GM20000 (cell line): ENCODE measurements at places on chromosomes 7 and 10.
A peak's percentile ranks its signal among the peaks of the same experiment; 100 is the strongest.

DNA sequence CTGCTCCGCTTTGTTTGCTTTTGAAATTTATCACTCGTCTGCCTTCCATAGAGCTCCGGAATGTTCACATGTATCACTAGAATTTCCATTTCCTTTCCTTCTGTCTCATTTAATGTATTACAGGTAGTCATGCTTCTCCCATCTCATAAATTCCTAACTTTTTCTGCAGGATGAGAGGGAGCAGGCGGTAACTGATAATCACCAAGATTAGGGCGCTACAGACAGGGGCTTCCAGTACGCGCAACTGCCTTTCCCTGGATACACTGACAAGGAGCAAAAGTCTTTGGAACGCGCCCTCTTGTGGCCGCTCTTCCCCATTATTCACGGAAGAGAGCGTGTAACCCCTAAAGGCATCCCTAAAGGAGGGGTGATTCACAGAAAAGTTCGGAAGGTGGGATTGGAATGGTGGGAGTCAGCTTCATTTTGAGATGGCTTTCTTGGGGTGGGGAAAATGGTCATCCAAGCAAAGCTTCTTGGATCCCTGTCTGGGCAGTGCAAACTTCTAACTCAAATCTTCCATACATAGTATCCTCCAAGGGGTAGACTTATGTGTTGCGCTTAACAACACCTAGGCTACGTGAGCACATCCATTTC lies 6.5 kb downstream of the INHBA start:
- peak; percentile 41 for DNase-seq

GRCh38 chr10:126094537-126094936 lies 198.2 kb downstream of the FANK1 start:
- DNase-seq: no peak

DNA sequence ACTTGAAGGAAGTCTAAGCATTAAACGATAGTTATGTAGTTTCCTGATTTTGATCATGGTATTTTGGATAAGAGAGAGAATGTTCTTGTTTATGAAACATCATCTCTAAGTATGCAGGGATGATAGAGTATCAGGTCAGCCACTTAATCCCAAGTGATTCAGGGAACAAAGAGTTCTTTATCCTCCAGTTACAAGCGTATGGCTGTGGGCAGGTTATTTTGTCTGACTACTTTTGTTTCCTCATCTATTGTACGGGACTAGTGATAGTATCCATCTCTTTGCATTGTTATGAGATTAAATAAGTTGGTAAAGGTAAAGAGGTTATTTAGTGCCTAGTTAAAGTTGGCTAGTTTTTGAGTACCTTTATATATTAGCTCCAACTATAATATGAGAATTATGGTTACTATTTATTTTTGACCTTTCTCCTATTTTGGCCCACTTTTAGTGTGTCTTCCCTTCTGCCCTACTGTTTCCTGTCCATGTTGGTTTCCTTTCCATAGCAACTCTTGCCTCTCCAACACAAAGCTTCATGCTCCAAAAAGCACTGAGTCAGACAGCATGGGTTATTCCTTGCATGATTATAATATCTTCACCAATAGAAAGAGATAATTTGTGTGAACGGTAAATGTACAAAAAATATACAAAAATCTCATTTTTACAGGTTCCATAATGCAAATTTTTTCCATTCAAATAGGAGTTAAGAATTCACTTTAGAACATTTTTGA lies 65.4 kb downstream of the SP8 start:
- no peak for DNase-seq

DNA sequence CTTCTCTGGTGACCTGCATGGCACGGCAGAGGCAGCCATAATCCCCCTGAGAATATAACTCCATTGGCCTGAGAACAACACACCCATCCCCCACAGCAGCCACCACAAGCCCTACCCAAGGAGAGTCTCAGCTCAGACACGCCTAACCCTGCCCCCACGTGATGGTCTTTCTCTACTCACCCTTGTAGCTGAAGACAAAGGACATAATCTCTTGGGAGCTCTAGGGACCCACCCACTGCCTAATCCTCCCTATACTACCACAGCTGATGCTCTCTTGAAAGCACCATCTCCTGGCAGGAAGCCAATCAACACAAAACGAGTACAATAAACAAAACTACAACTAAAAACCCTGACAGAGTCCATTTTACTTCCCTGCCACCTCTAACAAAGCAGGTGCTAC lies 30.7 kb upstream of the HPSE2 start:
- DNase-seq: no peak

DNA sequence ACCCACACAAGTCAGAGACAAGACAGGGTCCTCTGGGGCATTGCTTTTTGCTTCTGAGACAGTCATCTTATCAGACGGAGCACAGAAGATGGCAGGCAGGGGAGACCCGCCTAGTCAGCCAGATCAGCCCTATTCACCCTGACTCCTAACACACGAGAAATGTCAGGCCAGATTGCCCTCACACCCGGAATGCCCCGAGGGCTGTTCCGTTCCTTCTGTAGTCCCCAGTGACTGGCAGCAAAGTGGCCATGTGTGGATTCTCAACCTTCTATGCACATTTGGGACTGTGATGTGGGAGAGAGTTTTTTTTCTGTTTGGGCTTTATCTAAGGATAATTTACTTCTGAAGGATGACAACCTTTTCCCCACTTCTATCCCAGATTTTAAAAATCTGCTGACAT lies 35.5 kb upstream of the TBX20 start:
- DNase-seq: no peak

GRCh38 chr7:12625836-12626235 lies 55.3 kb downstream of the SCIN start:
- DNase-seq: no peak

- DNase-seq: no peak
These were observed 7.1 kb upstream of the RBM20 start for GRCh38 chr10:110636932-110637557.

GRCh38 chr10:49322371-49323170 lies 23.6 kb downstream of the C10orf71 start:
- no peak for DNase-seq

GRCh38 chr7:132996581-132997242 lies 85.2 kb downstream of the CHCHD3 start:
- no peak for DNase-seq

- no peak for DNase-seq
These were observed 41.4 kb downstream of the LOXL4 start for GRCh38 chr10:98226508-98227144.

DNA sequence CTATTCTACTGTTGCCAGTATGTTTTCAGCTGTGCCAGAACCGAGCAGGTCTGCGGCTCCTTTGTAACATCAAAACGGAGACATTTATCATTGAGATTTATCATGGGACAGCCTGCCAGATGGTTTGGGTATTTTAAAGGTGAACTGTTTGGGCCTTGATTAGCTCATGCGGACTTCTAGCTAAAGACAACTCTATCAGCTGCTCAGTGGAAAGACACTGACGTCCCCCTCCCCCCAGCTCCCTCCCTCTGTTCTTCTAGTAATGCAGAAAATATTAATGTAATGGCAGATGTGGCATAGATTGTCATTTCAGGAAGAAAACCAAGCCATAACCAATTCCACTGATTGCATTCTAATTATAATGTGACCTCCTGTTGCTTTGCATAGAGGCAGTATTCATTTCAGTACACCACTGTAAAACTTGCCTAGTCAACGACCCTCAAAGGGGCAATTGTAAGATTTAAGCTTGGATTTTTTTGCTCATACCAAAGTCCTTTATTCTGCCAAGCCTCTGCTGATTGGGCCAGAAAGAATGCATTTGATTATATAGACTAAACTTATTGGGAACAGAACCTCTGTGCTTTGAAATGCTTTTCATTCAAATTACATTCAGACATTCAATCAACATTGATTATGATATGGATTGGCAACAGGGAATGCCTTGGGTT lies 966.8 kb downstream of the LRMDA start:
- DNase-seq: no peak

DNA sequence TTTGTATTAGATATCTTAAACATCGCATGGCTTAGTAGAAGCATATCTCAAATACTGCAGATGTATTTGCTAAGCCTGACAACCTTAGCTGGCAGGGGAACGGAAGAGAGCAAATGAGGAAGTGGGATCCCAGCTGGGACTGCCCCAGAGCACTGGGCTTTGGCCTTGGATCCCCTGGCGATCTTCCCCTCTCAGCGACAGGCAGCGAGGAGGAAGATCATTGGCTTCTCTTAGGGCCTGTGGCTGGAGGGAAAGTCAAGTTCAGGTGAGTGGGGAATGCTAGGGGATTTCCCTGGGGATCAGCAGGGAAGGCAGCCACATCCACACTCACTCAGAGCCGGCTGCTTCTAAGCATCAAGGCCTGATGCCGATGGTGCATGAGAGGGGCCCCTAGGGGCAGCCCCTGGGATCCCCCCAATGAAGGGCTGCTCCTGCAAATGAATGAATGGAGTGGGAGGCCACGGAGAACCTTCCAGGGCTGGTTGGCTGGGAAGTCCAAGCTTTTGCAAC lies 42.0 kb downstream of the LYZL2 start:
- peak; percentile 75 for DNase-seq

DNA sequence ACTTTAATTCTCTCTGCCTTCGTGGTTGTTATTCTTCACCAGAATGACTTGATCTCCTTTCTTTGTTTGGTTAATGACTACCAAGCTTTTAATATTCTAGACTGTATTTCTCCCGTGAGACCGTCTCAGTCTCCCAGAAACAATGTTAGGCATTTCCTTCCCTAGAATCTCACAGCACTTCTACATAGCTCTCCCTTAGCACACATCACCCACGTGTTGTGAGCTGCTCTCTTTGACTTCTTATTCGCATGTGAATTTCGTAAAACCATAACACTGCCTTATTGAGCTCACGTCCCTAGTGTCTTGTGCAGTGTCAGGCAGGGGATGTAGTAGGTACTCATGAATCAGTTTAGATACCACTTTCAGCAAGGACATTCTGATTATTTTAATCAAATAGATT lies 57.5 kb upstream of the MGAM2 start:
- DNase-seq: no peak

DNA sequence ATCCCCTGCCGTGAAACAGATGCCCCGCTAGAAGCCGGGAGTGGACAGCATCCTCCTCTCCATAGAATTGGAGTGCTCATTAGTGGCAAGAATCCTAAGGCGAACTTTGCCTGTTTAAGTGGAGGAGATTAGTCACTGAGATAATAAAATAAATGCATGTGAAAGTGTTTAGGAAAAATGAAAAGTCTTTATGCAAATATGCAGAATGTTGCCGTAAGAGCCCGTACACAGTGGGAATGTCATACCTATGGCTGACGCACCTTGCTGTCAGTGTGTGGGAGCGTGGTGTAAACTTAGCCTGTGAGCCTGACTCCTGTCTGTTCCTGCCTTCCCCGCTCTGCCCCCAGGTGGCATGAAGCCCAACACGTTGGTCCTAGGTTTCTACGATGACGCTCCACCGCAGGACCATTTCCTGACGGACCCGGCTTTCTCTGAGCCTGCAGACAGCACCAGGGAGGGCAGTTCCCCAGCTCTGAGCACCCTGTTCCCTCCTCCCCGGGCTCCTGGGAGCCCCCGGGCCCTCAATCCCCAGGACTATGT lies 1.7 kb upstream of the TRIP6 start:
- DNase-seq: no peak

GRCh38 chr7:2698581-2699288 lies 10.7 kb downstream of the AMZ1 start:
- peak; percentile 95 for DNase-seq

DNA sequence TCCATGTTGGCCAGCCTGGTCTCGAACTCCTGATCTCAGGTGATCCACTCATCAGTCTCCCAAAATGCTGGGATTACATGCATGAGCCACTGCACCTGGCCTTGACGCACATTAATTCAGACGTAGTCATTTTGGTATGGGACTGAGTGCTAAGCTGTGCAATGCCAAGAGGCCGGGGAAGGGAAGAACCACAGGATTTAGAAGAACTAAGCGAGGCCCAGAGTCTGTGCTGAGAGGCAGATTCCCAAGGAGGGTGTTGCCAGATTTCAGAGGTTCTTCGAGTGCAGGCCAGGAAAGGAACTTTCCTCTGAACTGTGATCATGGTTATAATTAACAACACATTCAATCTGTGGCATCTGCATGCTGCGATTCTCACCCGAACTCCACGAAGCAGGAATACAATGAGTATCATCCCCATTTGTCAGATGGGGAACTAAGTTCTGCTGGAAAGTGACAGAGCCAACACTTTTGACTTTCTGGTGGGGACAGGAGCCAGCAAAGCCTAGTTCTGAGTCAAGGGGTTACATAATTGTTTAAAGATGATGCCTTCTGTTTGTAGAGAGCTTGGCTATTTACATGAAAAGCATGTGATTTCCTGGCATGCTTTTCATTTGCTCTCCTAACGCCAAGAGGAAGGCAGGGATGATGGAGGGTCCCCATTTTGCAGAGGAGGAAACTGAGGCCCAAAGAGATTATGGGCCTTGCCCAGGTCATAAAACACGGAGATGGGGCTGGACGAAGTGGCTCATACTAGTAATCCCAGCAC lies 6.2 kb upstream of the ZAN start:
- no peak for DNase-seq

DNA sequence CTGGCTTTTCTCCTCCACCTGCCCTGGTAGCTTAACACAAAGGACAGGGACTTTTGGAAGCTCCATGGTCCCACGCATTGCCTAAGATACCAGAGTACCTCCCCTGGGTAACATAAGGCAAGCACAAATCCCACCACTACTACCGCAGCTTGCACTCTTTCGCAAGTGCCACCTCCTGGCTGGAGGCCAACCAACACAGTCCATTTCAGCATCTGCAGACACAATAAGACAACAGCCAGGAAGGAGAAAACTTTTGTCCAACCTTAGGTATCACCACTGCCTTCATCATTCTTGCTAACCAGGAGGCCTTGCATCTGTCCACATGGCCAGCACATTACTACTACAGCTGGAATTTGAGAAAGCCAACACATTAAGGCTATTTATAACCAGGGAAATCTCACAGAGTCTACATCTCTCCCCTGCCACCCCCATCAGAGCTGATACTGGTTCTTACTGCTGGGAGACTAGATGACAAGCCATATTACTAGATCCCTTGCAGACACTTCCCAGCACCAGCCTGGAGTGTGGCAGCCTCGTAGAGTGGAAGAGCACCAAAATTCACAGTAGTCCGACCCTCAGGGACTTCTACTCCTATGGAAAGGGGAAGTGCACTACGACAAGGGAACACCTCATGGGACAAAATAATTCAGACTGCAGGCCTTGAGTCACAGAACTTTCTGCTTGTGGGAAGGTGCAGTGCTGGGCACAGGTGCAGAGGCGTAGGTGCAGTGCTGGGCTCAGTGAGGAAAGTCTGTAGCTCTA lies 39.8 kb upstream of the CDK13 start:
- no peak for DNase-seq

DNA sequence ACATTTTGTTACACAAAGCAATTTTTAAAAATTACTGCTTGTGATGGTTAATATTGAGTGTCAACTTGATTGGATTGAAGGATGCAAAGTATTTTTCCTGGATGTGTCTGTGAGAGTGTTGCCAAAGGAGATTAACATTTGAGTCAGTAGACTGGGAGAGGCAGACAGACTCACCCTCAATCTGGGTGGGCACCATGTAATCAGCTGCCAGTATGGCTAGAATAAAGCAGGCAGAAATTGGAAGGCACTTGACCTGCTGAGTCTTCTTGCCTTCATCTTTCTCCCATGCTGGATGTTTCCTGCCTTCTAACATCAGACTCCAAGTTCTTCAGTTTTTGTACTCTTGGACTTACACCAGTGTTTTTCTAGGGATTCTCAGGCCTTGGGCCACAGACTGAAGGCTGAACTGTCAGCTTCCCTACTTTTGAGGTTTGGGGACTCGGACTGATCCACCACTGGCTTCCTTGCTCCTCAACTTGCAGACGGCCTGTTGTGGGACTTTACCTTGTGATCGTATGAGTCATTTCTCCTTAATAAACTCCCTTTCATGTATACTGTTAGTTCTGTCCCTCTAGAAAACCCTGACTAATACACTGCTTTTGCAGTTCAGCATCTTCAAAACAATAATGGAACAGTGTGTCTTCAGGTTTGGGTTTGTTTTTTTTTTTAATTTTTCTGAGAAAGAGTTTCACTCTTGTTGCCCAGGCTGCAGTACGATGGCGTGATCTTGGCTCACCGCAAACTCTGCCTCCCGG lies 244.1 kb upstream of the SEMA3C start:
- no peak for DNase-seq
